Ovary (tissue), 10 donors: ENCODE measurements at places on chromosomes 4 and X. TPM values are rescaled to one million over a fixed set of nuclear protein-coding genes. Genes with fewer than 3 reads are reported as not detected.
A peak's percentile ranks its signal among the peaks of the same experiment; 100 is the strongest.

- DNase-seq, result no peak
Measured at GRCh38 chr4:76322236-76322635, 15.7 kb downstream of the STBD1 start.

- DNase-seq, result no peak
Measured at GRCh38 chrX:41382714-41383645, 49.0 kb downstream of the DDX3X start.

- DNase-seq, result no peak
Measured at GRCh38 chrX:124257924-124258702, 74.3 kb upstream of the TEX13D start.

- no peak for DNase-seq
Measured at GRCh38 chr4:128349921-128350320, 62.3 kb upstream of the PGRMC2 start.

DNA sequence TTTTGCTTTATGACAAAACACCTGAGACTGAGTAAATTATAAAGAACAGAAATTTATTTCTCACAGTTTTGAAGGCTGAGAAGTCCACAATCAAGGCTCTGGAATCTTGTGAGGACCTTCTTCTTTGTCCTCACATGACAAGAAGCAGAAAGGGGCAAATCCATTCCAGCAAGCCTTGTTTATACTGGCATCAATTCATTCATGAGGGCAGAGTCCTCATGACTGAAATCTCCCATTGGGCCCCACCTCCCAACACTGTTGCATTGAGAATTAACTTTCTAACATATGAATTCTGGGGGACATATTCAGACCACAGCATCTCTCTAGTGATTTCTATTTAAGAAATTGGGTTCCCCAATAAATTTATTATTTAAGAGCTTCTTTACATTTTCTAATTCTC, 395.4 kb downstream of the AR start:
- DNase-seq, result no peak

DNA sequence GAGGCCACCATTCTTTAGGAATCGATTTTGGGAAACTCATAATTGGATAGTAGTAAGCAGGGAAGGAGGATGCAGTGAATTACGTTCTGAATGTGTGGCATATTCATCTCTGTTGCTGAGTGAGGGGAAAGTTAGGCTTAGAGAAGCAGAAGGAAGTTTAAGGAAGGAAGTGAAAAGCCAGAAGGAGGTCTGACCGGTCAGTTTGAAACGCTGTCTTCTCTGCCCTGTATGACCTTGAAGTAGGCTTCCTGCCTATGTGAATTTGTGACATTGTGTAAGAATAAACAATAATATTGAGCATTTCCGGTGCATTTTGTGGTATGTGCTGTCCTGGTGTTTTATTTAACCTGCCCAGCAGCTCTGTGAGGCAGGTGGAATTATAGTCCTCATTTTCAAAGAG, 67.3 kb downstream of the PDLIM5 start:
- no peak for DNase-seq

DNA sequence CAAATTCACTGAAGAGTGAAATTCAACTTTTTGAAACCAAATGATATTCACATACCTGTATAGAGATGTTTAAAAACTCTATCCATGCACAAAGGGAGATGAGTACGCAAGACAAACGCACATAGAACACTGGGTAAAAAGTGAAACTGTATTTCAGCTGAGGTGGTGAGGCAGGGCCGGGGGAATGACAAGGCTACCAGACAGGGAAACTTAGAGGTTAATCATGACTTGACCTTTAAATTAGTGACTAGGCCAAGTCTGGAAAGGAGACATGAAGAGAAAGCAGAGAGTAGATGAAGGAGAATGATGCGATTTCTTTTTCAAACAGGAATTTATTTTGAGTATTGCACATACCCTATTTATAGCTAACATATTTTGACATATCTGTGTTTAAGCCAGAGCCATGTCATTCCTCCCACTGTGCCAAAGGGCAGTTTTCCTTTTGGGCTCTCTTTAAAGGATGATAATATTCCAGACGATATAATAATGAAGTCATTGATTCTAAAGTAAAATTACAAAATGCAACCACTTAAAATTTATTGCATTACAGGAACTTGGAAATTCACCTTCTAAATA, 49.4 kb downstream of the ARHGEF6 start:
- DNase-seq, result no peak

GRCh38 chr4:146791439-146791838, 152.7 kb downstream of the POU4F2 start:
- DNase-seq, result no peak

- DNase-seq, result peak; percentile 43
Measured at GRCh38 chrX:133985164-133985966, at the start of gene GPC3. GPC3 (minus strand) TSS chrX:133985594.

- peak; percentile 13 for DNase-seq
Measured at GRCh38 chr4:105106426-105106825, 40.2 kb upstream of the TET2 start.

DNA sequence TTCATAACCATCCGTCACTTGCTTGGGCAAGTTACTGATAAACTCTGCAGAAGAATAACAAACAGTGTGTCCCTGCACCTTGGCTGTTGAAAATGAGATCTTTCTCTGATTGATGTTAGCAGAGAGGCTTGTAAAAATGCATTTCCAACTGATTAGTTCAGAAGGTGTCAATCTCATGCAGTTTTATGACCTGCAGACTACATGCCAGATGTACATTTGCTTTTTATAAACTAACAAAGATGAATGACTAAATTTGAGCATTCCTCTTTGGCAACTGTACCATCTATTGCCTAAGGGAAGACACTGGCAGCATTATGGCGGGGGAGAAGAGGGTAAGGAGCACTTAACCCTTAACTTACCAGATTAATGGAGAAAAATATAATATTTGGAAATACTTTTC, 192.8 kb downstream of the DCTD start:
- DNase-seq, result no peak

GRCh38 chr4:166538491-166539005, 665.5 kb downstream of the TLL1 start:
- no peak for DNase-seq

GRCh38 chr4:2425386-2426068, 6.8 kb downstream of the CFAP99 start:
- DNase-seq, result no peak

DNA sequence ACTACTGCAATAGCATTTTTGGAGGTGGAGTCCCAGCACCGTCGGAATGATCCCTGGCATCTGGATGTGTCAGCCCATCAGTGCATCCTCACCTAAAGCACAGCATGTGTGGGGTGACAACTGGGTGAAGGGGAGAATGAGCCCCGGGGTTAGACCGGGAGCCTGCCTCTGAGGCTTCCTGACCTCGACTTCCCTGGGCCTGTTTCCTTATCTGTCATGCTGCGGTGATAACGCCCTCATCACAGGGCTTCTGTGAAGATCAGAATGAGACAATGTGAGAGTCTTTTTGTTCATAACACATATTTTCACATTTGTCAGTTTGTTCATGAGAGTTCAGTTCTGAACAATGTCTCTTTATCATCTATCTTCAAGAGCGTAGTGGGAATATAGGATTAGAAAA, 31.1 kb upstream of the PDLIM3 start:
- peak; percentile 42 for DNase-seq

GRCh38 chrX:30060718-30061117, 154.6 kb upstream of the MAGEB2 start:
- no peak for DNase-seq

- DNase-seq, result no peak
Measured at GRCh38 chr4:41528512-41529205, 9.3 kb upstream of the LIMCH1 start.

- DNase-seq, result no peak
Measured at GRCh38 chrX:148577741-148578140, 77.3 kb downstream of the AFF2 start.

GRCh38 chr4:1194010-1194900, 21.9 kb upstream of the SPON2 start:
- DNase-seq, result peak; percentile 82

DNA sequence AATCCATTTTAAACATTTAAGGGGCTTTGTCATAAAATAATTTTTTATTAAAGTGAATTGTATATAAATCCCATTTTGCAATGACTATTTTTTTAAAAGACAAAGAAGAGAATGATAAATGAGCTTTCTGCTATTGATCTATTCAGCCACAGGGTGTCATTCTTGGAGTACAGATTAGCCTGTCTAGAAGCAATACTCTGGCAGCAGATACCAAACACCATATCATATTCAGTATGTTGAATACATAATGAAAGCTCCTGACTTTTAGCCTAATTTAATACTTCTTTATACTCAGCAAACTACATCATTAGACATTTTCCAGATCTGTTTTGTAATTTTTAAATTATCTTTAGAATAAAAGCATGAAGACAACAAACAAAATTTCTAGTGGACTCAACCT, 496.3 kb downstream of the PDGFC start:
- DNase-seq, result no peak

DNA sequence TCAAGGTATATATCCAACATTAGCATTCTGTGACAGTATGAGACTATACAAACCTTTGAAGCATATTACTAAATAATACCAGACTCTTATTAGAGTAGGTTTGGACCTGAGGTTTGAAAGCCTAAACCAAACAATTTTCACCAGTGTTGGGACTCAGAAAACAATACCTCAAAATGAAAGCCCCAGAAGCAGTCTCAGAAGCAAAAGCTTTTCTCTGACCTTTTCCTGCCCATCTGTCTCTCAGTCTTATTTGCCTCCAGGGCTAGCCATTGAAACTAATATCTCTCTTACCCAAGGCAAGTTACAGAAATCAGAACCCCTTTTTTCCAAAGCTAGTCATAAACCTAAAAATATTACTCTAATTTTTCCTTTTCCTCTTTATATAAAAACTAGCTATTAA, 163.3 kb downstream of the PTCHD1 start:
- no peak for DNase-seq

DNA sequence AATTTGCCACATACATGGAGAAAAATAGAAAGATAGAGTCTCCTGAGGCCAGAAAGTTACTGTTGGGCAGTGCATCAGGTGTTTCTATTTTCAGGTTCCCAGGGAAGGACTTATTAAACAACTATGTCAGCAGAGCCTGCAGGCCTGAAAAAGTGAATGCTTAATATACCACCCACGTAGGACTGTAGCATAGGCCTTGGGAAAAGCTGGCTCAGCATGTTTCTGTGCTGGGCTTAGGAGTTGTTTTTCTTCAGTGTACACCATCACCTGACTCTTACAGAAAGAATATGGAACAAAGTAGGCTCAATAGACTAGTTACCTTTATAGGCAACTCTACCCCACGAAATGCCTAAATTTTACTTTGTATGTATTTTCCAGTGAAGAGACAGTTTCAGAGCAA, 1385.9 kb downstream of the FAM133A start:
- no peak for DNase-seq

DNA sequence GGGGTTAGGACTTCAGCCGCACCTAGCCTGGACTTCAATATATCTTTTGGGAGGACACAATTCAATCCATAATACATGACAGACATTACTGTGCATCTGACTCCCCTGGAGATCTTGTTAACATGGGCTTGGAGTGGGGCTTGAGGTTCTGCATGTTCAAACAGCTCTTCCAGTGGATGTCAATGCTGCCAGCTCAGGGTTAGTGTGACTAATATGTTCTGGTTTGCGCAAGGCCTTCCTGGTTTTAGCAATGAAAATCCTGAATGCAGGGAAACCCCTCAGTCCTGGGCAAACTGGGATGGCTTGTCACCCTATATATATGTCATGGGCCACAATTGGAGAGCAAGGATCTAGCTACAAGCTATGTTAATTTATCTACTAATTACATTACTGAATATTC, 2.7 kb upstream of the TSPAN7 start:
- DNase-seq, result no peak

DNA sequence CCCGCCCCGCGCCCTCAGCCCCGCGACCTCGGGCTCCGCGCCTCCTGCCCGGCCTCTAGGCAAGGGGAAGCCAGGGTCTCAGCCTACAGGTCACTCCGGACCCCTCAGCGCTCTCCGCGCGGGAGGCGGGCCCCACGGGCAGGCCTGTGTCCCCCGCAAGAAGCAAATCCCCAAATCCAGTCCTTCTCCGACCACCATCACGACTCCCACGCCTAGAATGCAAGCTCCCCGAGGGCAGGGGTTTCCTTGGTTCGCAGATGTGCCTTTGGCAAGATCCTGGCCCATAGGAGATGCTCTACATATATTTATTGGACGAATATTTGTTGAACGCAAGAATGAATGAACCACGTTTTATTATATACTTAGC, 260 bp upstream of the CCDC149 start:
- no peak for DNase-seq

- DNase-seq, result peak; percentile 1
Measured at GRCh38 chrX:49272421-49272820, 2.8 kb downstream of the PPP1R3F start.

- DNase-seq, result no peak
Measured at GRCh38 chr4:161359491-161359890, 804.3 kb downstream of the FSTL5 start.

DNA sequence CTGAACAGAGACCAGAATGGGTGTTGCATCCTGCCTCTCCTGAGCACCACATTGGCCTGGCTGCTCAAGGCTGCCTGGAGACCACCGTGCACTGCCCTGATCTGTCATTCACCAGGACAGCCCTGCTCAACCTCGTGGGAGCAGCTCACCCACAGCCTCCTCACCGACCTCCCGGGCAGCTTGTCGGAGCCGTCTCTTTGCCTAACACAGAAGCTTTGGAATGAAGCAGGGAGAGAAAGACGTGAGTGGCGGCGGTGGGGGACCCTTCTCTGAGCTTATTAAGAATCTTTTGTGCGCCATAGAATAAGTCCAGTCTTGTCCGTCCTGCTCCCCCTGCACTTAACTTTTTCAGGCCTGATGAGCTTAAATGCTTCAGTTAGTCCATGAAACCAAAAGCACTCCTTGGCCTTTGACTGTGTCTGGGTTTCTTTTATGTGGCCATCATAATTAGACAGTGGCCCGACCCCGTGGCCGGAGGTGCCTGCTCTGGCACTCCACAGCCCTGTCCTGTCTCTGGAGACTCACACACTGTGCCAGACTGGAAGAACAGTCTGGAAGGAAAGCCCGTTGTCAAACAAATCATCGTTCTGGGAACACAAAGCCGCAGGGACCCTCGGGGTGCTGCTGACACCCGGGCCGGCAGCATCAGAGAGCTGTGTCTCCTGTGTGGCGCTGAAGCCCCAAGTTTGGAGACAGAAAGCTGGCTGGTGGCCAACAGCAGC, 192.8 kb downstream of the BCOR start:
- DNase-seq, result no peak

Gene FGG
- polyA plus RNA-seq, result 3.2 TPM

Gene IL13RA2
- 0.33 TPM for polyA plus RNA-seq

Gene MAGEA2B
- polyA plus RNA-seq, result not detected

Gene APLN
- 3.6 TPM for polyA plus RNA-seq

Gene FMR1NB
- not detected for polyA plus RNA-seq

Gene LINC00632
- polyA plus RNA-seq, result 1.8 TPM

Gene PHOX2B
- polyA plus RNA-seq, result not detected

Gene GCNA
- 1.4 TPM for polyA plus RNA-seq

Gene PRPS2
- polyA plus RNA-seq, result 105 TPM

Gene VEGFD
- polyA plus RNA-seq, result 2.5 TPM

Gene TMPRSS11F
- polyA plus RNA-seq, result not detected

Gene DDX3X
- polyA plus RNA-seq, result 164 TPM

Gene STATH
- polyA plus RNA-seq, result not detected

Gene TDO2
- 0.08 TPM for polyA plus RNA-seq
